Amniotic epithelial cell (primary cell): ENCODE measurements at places on chromosomes 11 and 22.

GRCh38 chr11:8315463-8315862 is 51.8 kb upstream of the LMO1 start:
- DNase-seq: no peak

DNA sequence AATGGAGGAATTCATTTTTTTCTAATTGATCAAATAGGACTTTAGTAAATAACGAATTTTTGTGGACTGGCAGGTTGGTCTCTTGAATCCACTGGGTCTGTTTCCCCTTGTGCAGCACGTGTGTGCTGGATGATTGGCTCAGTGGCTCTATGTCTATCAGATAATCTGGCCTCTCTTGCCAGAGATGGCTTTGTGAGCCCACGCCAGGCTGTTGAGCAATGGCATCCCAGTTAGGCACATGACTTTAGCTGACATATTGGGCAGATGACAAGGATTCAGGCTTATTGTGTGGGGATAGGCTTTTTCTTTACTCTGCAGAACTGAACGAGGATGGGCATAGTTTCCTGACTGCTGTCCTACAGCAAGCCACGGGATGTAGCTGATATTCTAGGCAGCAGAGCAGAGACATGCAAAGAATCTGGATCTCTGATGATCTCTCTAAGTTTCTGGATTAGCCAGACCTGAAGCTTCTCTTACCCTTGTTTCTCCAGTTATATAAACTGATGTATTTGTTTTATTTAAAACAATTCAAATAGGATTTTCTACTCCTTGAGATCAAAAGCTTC is 144.9 kb downstream of the ARHGAP42 start:
- peak; percentile 52 for DNase-seq

DNA sequence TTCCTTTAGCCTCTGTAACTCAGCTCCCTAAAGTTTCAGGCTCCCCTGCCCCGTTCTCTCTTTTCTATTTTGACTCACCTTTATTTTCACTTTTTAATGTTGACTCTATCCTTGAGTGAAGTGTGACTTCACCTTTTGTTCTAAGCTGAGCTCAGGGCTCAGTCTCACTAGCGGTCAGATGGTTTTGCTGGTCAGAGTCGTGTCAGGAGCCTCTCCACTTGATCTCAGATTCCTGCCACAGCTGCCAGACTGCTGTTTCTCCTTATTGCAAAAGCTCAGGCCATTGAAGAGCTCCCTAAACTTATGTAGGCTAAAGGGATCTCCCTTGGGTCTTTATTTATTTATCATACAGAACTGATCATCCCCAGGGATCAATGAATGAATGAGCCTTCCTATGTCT is 13.7 kb upstream of the POU2AF2 start:
- DNase-seq: peak; percentile 30

DNA sequence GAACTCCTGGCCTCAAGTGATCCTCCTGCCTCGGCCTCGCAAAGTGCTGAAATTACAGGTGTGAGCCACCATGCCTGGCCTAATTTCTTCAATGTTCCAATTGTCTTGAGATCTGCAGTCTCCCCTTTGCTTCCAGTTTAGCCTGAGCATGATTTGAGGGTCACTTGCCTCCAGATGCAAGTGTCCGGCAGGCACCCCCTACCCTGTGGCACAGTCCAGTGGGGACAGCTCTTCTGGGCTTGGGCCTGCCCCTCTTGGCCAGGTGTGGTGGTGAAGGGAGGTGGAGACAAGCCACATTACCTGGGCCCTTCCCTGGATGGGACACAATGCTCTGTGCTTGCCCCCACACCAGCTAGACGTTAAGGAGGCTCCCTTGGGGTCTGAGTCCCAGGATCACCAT is 21.3 kb upstream of the CACNG2 start:
- no peak for DNase-seq

DNA sequence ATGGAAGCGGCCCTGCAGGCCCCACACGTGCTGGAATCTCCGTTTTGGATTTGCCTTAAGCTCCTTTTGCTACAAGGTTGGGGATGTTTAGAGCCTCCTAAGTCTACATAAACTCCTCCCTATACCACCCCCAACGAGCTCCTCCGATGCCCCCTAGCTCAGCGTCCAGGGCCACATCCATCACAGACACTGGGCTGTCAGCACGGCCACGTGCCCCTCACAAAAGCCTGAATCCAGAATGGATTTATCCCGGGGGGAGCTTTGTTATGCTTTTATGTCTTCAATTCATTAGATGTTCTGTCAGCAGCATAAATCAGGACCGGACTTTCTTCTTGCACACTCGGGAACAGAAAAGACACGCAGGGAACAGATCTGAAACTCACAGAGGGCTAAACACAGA is 52.6 kb upstream of the CD82 start:
- DNase-seq: no peak

DNA sequence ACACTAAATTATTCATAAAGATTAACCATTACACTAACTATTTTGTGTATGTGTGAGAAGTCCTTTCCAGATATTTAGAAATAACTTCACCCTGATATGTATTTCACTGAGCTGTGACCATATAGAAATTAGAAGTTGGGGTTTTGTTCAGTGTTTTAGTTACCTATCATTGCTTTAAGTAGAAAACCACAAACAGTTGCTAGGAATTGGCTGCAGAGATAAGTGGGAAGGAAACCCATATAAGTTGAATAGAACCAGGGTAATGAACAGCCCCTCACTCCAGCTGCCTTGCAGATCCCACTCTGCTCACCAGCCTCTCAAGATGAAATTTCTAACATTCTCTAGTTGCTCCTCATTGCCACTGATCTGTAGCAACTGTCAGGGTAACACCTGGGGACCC is 10.3 kb downstream of the SRSF8 start:
- DNase-seq: no peak

GRCh38 chr11:68643585-68643984 is 40.8 kb upstream of the GAL start:
- peak; percentile 32 for DNase-seq

- DNase-seq: no peak
These were observed 2.7 kb downstream of the CCDC87 start for GRCh38 chr11:66589996-66590675.

GRCh38 chr11:5929571-5930368 is 12.3 kb upstream of the OR56A3 start:
- no peak for DNase-seq

DNA sequence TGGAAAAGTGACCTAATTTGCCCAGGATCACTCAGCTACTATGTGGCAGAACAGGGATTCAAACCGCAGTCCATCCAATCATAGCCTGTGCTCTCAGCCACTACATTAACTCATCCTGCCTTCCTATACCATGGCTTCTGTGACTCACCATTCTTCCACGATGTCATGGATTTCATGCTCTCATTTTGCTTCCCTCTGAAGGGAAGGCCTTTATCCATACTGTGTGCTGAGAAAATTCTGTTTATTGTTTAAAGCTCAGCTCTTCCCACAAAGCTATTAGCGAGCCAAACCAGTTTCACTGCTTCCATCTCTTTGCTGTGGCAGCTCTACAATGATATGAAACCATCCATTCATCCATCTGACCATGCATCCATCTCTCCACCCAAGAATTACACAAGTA is 289.9 kb downstream of the TENM4 start:
- peak; percentile 55 for DNase-seq

DNA sequence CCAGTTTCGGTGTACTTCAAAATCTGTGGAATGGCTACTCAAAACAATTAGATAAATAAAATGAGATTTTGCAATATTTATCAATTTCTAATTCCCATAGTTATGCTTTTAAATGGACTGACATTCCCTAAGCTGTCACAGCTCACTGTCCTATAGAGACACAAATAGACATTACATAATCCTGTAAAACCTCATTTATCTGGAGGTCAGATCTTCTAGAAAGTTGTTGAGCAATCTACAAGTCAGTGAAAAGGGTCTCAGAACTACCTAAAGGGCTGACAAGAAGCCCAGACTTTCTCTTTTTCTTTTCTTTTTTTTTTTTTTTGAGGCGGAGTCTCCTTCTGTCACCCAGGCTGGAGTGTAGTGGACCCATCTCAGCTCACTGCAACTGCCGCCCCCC is 12.0 kb downstream of the ALG8 start:
- DNase-seq: no peak

DNA sequence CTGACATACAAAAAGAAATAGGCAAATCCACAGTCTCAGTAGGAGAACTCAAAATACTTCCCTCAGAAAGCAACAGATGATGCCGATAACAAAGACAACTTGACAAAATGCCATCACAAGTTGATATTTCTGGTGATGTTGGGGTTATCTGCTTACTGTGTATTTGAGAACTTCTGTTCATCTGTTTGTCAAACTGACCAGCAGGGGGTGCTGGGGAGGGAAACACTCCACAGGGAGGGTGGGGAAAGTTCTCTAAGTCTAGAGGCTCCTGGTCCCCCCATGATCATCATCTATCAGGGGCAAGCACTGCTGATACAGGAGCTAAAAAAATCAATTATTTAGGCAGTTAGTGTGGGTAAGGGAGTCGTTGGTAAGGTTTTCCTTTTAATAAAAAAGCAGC is 19.2 kb downstream of the GLYATL1 start:
- no peak for DNase-seq

DNA sequence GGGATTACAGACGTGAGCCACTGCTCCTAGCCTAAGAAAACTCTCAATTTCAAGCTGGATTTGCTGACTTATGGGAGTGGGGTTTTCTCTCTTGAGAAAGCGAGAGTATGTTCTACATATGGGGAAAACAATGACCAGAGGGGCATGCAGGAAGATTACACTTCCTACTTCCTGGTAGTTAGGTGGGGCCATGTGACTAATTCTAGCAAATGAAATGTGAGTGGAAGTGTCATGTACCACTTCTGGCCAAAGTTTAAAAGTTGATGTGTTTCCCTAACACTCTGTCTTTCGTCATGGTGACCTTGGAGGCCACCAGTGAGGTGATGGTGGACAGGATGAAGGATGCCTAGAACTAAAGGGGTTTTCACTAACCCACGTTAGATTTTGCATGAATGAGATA is 50.5 kb downstream of the PARVG start:
- no peak for DNase-seq

GRCh38 chr22:39144101-39144767 is 8.2 kb downstream of the CBX7 start:
- DNase-seq: peak; percentile 27

GRCh38 chr11:115552773-115553438 is 48.7 kb upstream of the CADM1 start:
- no peak for DNase-seq

DNA sequence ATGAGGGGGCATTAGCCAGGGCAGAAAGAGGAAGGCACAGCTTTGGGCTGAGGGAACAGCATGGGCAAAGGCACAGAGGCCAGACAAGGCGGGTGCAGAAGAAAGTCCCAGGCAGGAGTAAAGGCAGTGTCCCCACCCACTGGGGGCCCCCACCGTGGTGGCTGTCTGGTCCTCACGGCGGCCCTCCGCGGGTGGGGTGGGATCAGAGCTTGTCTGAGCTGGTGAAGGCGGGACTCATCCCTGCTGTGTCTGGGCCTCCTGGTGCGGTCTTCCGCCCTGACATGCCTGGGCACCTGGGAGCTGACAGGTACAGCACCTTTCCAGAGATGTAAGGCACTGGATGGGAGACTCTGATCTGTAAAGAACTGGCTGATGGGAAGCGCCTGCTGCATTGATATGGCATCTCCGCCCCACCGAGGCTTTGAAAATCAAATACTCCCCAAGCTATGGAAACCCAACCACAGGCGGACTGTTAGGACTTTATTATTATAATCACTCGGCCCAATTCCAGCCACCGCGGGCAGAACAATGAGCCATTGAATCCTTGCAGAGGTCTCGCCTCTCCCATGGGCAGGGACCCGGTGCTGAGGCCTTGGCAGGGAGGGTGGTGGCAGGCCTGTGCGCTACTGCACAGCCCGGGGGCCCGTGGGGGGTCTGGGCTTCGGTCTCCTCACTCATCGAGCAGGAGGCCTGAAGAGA is 14.2 kb upstream of the GNB1L start:
- DNase-seq: no peak

- DNase-seq: no peak
These were observed 14.0 kb upstream of the FLRT1 start for GRCh38 chr11:64021757-64022093.

- DNase-seq: peak; percentile 53
These were observed 50.9 kb downstream of the PITPNB start for GRCh38 chr22:27867953-27868731.

DNA sequence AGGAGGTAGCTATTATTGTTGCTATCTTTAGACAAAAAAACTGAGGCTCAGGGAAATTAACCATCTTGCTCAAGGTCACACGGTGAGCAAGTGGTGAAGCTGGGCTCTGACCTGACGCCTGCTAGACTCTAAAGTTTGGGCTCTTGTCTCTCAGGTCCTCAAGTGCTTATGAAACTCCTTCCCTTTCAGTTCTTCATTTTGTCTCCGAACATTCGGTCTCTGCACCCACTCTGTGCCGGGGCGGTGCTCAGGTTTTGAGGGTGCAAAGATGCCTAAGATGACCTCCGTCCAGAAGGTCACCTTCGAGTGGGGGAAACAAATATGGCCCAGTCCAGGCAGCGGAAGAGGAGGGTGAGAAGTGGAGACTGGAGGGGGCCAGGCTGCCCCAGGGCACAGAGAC is 16.0 kb downstream of the OVOL1 start:
- no peak for DNase-seq

DNA sequence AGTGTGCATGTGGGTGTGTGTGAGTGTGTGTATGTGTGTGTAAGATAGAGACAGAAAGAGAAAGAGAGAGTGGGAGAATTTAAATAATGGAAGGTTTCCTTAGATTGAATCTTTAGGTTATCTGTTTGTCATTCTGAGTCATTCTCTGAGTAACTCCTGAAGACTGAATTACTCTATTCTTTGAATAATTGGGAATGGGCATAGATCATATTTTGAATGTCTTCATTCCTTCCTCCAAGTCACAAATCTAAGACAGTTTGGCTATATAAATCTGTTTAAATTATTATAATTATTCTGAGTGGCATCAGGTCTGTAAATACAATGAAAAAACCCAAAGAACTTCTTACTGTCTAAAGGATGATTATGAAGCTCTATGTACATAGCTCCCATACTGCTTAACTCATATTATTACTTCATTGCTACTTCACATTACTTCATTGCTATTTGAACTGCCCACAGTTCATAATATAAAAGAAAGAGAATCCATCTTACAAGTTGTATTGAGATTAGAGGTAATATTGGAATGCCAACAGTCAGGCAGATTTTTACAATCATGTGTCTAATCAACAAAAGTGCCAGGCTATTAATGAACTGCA is 346.6 kb upstream of the CCDC179 start:
- peak; percentile 43 for DNase-seq

DNA sequence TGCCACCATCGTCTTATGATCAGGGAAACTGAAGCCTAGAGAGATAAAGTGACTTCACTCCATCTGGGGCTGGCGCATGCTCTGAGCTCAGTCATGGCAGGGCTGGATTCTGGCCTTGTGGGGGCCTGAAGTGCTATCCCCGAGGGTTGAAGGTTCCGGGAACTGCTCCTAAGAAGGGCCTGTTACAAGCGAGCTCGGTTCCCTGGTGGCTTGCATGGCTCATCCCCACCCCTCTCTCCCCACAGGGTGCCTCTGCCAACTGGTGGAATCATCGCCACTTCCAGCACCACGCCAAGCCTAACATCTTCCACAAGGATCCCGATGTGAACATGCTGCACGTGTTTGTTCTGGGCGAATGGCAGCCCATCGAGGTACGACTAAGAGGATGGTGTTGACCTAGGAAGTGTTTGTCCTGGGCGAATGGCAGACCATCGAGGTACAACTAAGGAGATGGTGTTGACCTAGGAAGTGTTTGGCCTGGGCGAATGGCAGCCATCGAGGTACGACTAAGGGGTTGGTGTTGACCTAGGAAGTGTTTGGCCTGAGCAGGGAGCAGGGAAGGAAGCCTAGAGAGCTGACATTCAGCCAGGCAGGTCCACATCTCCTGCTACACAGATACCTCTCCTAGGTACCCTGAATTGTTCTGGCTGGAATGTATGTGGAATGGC is 19.9 kb downstream of the FADS2 start:
- no peak for DNase-seq

- DNase-seq: peak; percentile 52
These were observed 11.3 kb downstream of the HTATIP2 start for GRCh38 chr11:20374741-20375300.
